NCI-H226 (cell line): ENCODE measurements at places on chromosomes 5 and 9.

DNA sequence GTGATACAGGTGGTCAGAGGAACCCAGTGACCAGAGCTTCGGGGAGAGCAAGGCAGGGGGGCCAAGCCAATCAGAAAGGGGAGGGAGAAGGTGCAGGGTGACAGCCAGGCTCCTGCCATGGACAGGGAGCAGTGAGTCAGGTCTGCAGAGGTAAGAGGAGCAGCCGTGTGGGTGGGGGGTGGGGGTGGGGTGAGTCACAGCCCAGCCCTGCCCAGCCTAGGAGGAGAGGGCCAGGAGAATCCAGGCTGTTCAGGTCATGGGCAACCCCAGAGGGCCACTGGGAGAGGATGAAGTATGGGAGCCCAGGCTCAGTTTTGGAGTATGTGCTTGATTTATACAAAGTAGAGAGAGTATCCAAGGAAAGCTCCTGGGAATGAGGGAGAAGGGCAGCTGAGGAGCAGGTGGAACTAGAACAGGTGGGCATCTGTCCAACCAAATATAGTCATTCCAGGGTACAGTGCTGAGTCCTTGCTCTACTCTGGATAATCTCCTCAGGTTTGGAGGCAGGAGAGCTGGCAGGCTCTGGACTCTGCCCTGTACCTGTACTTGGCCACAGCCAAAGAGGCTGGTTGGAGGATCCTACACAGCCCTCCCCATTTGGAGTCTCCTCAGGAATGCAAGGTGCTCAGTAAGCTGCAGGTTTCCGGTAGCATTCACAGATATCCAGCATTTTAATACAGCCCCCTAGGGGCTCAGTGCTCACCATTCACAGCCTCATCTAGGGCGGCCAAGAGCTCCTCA is 1.6 kb downstream of the HBEGF start:
- peak; percentile 67 for DNase-seq

DNA sequence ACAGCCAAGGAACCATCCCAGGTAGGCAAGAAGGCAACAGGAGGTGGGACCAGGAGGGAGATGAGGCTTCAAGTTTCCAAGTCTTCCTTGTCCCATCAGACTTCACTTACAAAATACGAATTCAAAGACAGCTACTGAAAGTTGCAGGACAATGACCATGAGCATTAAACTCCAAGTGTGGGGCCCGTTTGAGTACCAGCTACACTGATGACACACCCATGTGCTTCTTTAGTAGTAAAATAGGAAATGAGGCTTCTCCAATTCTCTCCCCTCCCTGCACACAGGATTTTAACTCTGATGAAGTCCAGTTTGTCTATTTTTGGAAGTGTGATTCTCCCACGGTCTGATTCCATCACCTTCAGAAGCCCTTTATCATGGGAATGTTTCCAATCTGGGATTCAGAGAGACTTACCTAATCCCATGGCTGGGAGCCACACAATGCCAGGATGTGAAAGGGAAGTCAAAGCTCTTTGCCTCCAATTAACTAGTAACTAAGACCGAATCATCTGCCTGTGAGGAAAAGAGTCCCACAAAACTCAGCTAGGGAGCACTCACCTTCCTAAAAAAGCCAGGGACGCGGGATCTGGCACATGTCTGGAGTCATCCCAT is 222.8 kb upstream of the MSX2 start:
- no peak for DNase-seq

GRCh38 chr9:87184956-87185642 is 237.8 kb upstream of the GAS1 start:
- peak; percentile 87 for DNase-seq

DNA sequence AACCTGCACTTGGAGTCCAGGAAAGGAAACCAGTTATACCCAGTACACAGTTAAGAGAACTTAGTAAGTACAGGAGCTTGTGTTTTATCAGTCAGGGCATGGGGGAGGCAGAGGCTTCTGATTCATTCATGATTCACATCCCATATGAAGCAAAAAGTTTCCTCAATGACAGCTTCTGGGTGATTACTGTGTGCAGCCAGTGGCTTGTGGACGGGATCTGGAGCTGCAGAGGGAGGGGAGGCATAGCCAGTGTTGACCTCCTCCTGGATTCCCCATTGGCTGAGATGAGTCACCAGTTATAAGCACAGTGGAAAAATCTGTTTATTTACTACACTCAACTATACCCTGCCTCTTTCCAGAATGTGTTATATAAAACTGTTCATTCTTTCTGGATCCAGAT is 17.7 kb downstream of the IL31RA start:
- peak; percentile 99 for DNase-seq

- DNase-seq, result peak; percentile 16
Observed at GRCh38 chr5:43401827-43402226, 10.4 kb downstream of the CCL28 start.

DNA sequence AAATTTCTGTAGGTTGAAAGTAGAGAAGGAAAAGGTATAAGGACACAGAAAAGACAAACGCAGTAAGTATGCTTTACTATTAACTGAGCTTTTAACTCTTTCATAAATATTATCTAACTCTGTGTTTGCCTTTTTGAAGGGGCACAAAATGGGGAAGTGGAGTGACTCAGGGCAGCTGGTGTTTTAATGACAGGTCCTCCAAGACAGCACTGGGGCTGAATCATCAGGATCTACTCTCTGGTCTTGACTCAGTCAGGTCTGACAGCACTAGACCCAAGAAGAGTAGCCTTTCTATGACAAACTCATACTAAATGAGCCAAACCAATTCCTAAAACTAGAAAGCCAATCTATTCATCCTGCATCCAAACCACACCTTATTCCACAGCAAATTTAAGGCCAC is 102.2 kb downstream of the APTX start:
- no peak for DNase-seq

GRCh38 chr9:130981002-130981755 is 27.8 kb upstream of the LAMC3 start:
- DNase-seq, result no peak

GRCh38 chr9:107973451-107973850 is 483.9 kb upstream of the KLF4 start:
- DNase-seq, result no peak

DNA sequence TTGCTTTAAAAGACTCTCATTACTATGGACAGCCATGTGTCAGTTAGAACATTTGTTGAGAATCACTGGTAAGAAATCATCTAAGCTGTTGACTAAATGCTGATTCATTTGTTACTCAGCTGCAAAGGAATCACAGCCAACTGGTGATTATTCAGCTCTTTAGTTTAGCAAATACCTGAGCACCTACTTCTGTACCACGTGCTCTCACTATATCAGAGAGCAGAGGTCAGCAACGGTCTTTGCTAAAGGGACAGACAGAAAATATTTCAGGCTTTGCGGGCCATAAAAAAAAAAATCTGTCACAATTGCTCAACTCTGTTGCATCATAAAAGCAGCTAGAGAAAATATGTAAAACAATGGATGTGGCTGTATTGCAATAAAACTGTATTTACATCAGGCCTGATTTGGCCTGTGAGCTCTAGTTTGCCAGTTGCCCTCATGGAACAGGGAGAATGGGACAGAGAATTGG is 377.6 kb downstream of the DNAH5 start:
- peak; percentile 53 for DNase-seq

- DNase-seq, result no peak
Observed at GRCh38 chr5:91706785-91707520, 323.8 kb upstream of the ARRDC3 start.

- peak; percentile 33 for DNase-seq
Observed at GRCh38 chr5:59034498-59035186, 451.8 kb downstream of the RAB3C start.

GRCh38 chr5:170265522-170265921 is 32.1 kb downstream of the LCP2 start:
- DNase-seq, result no peak

- DNase-seq, result no peak
Observed at GRCh38 chr5:159132429-159133040, 32.8 kb upstream of the EBF1 start.

GRCh38 chr9:92097997-92098482 is 17.2 kb downstream of the SPTLC1 start:
- DNase-seq, result peak; percentile 94

DNA sequence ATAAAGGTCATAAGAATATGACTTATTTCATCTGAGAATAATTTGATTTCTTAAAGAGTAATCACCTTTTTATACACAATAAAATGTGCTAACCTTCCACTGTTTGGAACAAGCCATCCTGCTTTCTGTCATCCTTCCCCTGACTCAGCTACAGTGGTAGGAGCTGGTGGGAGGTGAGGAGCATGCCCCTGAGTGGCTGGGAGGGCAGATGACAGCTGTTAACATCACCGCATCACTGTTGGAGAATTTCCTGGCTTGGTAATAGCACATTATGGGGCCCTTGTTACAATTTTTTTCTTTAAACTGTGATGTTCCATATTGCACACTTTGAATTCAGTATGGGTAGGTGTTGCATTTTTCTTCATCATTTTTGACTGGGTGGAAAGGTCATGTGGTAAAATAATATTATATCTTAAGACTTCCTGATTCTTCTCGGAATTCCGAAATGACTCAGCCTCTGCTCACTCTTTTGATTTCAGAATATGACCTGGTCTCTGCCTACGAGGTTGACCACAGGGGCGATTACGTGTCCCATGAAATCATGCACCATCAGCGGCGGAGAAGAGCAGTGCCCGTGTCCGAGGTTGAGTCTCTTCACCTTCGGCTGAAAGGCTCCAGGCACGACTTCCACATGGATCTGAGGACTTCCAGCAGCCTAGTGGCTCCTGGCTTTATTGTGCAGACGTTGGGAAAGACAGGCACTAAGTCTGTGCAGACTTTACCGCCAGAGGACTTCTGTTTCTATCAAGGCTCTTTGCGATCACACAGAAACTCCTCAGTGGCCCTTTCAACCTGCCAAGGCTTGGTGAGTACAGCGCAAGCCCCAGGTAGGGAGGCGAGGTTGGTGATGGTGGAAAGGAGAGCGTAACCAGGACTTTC is 5.8 kb downstream of the ADAMTS16 start:
- peak; percentile 35 for DNase-seq

DNA sequence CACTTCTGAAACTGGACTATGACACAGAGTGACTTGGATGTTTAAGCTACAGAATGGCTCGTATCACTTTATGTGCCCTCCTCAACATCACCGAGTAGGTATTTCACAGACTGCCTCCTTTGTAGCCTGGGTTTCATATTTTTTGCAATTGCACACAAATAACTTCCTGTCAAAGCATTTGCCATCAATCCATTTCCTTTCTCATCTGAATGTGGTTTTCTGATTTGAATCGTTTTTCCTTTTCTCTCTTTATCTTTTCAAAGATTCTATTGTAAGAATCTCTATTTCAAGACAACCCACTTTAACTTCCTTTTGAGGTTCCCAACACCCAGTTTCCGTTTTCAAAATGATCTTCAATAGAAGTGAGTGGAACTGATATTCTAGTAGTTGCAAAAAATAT is 563.8 kb upstream of the ARRDC3 start:
- DNase-seq, result no peak

DNA sequence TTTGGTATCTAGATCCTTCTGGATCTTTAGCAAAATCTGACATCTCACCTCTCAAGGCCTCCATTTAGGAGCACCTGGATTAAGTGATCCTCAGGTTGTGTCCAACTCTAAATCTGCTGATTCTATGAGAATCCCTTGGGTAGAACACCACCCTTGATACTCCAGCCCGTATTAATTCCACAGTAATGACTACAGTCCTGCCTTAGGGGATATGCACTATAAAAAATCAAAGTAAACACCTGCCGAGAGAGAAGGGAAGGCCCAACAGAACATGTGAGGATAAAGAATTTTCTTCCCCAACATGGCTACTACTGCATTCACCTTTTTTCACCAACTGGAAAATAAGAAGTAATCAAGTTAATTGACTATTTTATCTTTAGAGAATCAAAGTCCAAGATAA is 27.6 kb downstream of the DAP start:
- DNase-seq, result no peak

DNA sequence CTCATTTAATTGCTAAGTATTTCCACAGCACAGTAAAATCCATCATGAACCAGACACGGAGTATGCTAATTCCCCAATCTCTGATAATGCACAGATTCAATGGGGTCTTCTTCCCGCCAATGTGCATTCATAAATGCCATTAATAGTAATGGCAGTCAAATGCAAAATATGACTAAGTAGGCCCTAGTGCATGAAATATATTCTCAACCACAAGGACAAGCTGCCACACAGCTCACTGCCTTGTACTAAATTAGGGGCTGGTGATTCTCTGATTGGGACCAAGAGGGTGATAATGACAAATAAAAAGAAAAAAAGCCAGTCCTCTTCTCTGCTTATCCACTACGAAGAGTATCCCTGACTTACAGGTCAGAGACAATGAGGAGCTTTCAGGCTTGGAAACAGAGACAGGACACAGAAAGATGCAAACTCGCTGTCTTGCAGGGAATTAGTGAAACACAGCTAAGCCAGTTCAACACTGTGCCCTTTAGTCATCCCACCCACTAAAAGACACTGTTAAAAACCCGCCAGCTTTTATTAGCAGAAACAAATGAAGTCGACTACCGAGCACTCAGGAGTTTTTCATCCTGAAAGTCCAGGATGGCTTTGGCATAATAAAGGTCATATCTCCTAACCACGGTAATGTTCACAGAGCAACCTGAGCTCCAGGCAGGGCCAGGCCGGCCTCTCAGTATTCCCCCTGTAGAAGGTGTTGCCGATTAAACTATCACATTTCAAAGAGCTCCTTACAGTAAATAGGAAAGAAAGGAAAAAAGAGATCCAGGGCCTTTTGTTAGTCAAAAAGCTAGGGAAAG is 148.1 kb downstream of the EBF1 start:
- no peak for DNase-seq

- peak; percentile 78 for DNase-seq
Observed at GRCh38 chr9:81609782-81610739, 79.3 kb downstream of the TLE1 start.

GRCh38 chr5:59007460-59008063 is 424.7 kb downstream of the RAB3C start:
- no peak for DNase-seq
